ENCODE measurements at places on chromosomes 3 and 15.

GRCh38 chr3:4719046-4719501 is 225.9 kb downstream of the ITPR1 start:
- DNase-seq, result no peak

- no peak for DNase-seq
Measured at GRCh38 chr15:39618063-39618823, 37.4 kb downstream of the THBS1 start.

DNA sequence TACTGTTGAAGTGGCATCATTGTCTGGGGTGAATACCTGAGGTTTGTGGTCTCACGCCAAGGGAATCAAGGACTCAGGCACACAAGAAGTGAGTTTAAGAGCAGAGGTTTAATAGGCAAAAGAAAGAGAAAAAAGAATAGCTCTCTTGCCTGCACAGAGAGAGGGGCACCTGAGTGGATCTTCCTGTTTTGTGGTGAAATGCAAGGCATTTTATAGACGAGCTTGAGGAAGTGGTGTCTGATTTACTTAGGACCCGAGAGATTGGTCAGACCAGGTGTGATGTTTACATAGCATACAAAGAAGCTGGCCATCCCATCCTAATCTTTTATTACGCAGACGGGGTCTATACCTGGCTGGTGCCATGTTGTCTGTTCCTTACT is 13.2 kb downstream of the CCR5 start:
- DNase-seq, result no peak

DNA sequence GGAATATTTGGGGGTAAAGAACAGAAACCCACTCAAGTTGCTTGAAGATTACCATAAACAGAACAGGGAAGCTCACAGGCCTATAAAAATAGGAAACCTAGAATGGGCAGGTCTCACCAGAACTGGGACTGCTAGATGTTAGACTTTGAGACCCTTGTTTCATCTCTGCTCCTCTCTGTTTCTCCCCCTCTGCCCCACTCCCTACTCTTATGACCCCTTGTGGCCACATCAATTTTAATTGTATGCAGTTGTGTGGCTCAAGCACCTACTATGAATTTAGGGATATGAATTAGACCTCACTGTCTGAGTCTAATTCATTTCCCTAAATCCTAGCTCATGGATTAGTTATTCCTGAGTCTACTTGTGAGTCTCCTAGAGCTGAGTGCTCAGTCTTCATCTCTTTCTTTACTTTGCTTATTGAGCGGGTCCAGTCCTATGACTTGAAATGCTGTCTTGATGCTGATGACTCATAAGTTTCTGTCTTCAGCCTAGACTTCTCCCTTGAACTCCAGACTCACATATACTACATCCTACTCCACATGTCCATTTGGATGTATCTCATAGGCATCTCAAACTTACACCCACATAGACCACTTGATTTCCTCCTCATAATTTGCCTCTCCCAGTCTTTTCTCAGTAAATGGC is 78.7 kb downstream of the ITPR1 start:
- no peak for DNase-seq

- no peak for DNase-seq
Measured at GRCh38 chr15:39710681-39711080, 72.0 kb downstream of the FSIP1 start.

- no peak for DNase-seq
Measured at GRCh38 chr15:65413051-65413759, 9.5 kb downstream of the IGDCC4 start.

GRCh38 chr3:42780892-42781700 is 8.0 kb upstream of the CCDC13 start:
- no peak for DNase-seq

- no peak for DNase-seq
Measured at GRCh38 chr3:89252016-89252415, 144.6 kb downstream of the EPHA3 start.

GRCh38 chr3:15102256-15102655 is 3.3 kb upstream of the RBSN start:
- DNase-seq, result no peak

DNA sequence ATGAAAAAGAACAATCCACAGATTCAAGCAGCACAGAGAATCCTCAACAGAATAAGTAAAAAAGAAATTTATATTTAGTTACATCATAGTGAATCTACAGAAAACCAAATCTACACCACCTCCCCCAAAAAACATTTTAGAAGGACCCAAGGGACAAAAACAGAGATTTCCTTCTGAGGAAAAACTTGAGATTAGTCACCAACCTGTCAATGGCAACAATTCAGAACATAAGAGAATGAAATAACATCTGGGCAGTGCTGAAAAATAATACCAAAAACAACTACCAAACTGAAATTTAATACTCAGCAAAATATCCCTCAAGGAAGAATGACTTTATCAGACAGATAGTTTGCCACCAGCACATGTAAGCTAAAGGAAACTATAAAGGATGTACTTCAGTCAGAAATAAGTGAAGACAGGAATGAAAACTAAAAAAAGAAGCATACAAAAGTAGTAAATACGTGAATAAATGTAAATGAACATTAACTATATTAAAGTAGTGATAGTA is 260.7 kb downstream of the ULK4 start:
- no peak for DNase-seq

- DNase-seq, result no peak
Measured at GRCh38 chr15:67156834-67157233, 91.4 kb downstream of the SMAD3 start.

- DNase-seq, result no peak
Measured at GRCh38 chr3:14460342-14461005, 58.1 kb downstream of the SLC6A6 start.

DNA sequence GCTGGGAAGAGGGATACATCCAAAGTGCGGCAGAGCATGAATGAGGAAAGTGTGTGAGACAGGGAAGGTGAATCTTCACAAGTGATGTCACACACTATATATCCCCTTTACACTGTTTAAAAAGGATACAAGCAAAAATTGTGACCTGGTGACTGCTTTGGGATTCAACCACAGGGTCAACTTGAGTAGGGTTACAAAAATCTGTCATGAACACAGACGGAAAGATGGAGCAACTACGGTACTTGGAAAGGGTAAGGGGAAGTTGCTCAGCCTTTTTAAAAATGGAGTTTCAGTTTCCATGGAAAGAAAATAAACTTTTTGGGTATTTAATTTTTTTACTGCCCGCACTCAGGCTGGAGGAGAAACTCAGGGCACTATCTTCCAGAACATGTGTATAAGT is 60.3 kb downstream of the B3GNT5 start:
- DNase-seq, result no peak

- no peak for DNase-seq
Measured at GRCh38 chr15:63067976-63068743, 25.6 kb downstream of the TPM1 start.

GRCh38 chr3:149489060-149489690 is 14.7 kb downstream of the TM4SF4 start:
- DNase-seq, result no peak

DNA sequence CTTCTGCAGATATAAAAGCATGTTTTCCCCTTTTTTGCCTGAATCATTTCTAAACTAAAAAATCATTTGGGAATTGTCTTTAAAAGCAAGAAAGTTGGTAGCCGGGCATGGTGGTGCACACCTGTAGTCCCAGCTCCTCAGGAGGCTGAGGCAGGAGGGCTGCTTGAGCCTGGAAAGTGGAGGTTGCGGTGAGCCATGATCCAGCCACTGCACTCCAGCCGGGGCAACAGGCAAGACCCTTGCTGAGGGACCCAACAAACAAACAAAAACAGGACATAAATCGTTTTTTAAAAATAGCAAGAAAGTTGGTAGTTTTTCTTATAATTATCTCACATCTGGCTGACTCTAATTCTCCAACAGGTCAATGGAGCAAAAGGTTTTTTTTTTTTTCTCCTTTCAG is 2.5 kb downstream of the HIGD1A start:
- DNase-seq, result no peak

DNA sequence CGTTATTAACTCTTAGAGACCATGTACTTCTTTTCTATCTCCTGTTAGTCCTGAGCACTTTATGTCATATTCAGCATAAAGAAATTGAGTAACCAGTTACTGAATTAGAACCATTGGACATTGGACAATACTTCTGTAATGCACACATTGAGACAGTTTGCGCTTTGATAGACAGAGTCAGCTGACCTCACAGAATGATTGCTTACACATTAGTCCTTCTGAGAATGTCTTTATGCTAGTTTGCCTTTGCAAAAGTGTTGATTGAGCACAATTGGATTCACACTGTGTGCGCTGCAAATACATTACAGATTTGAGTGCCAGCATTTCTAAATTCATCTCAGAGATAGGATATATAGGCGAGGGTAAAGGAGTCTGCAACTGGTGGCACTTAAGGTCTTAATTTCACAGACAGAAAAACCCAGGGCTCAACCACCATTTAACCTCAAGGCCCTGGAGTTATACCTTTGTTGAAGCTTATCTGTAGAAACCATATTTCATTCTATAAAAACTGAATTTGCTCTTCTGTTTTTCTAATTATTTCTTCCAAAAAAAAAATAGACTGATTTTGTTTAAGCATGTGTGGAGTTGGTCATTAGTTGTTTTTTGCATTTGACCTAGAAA is 3.8 kb downstream of the SERPINI1 start:
- DNase-seq, result no peak

- DNase-seq, result no peak
Measured at GRCh38 chr15:96564546-96564945, 234.0 kb downstream of the NR2F2 start.

DNA sequence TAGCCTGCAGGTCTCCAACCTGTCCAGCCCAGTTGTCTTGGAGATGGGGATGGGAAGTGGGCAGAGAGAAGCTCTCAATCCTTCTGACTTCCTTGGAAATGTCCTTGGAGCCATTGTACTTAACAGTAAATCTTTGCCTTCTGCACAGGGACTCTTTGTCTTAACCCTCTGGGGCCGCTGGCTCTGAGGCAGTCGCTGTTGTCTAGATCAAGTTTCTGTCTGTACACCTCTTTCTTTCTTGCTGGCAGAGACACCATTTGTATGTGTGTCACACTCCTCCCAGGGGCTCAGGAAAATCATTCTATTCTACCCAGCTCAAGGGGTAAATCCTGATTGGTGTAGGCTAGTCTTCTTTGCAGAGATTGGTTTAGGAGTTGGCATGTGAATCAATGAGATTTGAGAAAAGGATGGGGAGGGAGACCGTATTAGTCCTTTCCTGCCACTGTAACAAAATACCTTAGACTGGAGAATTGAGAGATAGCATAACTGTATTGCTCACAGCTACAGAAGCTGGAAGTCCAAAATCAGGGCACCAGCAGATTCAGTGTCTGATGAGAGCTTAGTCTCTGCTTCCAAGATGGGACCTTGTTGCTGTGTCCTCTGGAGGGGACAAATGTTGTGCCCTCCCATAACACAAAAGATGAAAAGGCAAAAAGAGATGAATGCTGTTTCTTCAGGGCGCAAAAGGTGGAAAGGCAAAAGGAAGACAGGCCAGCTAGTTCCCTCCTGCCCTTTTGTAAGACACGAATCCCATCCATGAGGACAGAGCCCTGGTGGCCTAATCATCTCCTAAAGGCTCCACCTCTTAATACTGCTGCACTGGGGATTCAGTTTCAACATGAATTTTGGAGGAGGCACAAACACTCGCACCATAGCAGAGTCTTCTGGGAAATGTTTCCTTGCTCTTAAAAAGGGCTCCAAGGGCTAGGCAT is 66.3 kb downstream of the PPCDC start:
- no peak for DNase-seq

- DNase-seq, result no peak
Measured at GRCh38 chr3:10392244-10392643, 71.3 kb upstream of the SEC13 start.

GRCh38 chr3:146431240-146431639 is 38.1 kb downstream of the PLSCR2 start:
- no peak for DNase-seq

DNA sequence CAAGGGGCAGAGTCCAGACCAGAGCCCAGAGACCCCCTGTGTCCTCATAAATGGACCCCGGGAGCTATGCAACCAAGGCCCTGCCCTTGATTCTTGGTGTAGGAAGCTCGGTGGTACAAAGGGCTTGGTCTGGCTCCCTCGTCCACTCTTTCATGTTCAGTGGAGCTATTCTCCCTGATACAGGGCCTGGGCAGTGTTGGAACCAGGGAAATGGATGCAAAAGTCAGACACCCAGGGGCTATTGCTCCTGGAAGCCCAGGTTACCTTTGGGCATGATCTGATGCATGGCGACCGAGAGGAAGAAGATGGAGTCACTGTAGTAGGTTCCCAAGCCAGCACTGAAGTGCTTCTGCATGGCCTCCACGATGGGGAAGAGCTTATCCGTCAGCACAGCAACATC is 44.5 kb downstream of the XXYLT1 start:
- DNase-seq, result no peak

- DNase-seq, result no peak
Measured at GRCh38 chr3:63949005-63949404, 36.8 kb upstream of the SCAANT1 start.

GRCh38 chr3:180421221-180421620 is 180.7 kb upstream of the TTC14 start:
- DNase-seq, result no peak

GRCh38 chr3:15783361-15783969 is 14.3 kb downstream of the ANKRD28 start:
- DNase-seq, result no peak

DNA sequence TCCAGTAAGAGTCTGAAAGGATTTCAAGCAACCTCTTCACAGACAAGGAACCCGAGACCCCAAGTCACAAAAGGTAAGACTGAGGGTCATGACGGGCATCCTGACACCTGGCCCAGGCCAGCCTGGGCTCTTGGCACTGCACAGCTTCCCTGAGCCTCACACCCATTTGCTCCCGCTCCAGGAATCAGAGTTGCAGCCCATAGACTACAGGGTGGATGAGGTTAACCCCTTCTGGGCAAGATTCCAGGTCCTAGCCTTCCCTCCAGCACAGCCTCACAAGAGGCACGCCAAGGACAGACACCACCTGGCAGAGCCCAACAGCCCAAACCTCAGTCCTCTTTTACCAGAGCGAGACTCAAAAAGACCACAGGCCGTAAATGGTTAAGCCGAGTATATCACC is 36.2 kb downstream of the RBPMS2 start:
- no peak for DNase-seq

DNA sequence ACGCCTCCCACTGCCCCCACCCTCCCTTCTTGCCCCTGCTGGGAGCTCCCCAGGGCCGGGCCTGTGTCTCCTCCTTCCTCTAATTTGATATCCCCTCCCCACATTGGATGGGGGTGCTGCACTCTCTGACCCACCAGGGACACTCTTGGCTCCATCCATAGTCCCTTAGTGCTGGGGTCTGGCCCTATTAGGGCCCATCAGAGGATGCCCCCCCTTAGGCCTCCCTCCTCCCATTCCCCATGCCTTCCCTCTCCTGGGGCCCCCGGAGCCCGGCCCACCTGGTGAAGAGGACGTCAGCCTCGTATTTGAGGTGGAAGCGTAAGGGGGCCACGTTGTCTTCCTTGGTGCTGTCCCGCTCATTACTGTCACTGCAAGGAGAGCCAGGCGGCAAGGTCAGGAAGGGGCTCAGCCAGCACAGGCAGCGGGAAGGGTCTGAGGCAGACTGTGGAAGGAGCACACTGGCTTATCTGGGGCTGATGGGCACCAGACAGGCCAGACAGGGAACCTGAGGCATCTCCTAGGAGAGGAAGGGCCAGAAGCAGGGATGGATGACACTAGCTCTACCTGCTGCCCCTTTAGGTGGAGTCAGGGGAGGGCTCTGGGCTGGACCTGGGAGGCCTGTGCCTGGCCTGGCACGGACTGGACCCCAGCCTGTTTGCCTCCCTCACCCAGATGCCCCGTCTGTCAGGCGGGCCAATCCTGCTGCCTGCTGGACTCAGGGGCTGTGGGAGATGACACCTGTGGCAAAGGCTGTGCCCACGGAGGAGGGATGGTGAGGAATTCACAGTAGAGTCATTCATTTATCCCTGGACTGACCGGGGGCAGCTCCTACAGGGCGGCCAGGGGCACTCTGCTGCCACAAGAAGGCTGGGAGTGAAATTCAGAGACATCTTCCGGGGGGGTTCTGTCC is 36.2 kb downstream of the FEM1B start:
- DNase-seq, result no peak

- DNase-seq, result no peak
Measured at GRCh38 chr15:58381697-58382096, 50.1 kb upstream of the LIPC start.
